ENCODE measurements at places on chromosomes 6 and 20. TPM values are rescaled to one million over a fixed set of nuclear protein-coding genes. Genes with fewer than 3 reads are reported as not detected.
A peak's percentile ranks its signal among the peaks of the same experiment; 100 is the strongest.

UST gene
- total RNA-seq = 14.0 TPM

DNA sequence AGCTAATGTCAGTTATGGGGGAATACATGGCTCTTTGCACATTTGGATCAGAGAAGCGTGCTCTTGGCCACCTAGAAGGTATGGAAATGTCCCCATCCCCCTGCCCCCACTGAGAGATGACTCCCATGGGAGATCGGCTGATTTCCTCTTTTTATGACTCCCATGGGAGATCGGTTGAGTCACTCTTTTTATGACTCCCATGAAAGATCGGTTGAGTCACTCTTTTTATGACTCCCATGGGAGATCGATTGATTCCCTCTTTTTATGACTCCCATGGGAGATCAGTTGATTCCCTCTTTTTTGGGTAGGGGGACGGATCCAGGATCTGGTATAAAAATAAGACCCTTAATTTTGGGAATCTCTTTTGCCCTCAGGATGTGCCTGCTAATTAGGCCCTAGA is 10.3 kb upstream of the TAAR9 start:
- DNase-seq = peak; percentile 63

DNA sequence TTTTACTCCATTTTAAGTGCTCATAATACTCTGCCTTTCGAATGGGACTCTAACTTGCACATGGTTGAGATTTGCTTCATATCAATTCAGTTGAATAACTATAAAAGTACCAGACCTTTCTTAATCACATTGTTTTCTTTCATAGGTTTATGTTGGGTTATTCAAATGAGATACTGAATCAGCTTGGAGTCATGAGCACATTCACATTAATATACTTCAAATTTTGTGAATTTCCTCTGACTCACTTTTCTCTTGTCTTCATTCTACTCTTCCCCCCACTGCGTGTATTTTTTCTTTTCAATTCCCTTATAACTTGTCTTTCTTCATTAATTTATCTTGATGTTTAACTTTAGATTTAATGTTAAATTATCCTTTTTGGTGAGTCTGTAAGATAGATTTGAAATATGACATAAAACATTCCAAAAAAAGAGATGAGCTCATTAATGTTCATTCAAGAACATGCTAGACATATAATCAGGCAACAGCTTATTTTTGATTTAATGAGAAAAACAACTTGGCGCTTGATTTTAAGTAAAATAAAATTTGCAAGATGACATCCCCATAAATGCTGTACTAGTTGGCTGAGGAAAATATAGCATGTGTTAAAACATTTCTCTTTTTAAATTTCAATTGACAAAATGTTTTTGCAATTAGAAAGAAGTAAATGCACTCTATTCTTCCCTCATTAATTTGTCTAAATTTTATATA is 736.0 kb downstream of the CD109 start:
- peak; percentile 29 for DNase-seq

GRCh38 chr6:77986380-77987034 is 333.7 kb downstream of the MEI4 start:
- DNase-seq = no peak

DNA sequence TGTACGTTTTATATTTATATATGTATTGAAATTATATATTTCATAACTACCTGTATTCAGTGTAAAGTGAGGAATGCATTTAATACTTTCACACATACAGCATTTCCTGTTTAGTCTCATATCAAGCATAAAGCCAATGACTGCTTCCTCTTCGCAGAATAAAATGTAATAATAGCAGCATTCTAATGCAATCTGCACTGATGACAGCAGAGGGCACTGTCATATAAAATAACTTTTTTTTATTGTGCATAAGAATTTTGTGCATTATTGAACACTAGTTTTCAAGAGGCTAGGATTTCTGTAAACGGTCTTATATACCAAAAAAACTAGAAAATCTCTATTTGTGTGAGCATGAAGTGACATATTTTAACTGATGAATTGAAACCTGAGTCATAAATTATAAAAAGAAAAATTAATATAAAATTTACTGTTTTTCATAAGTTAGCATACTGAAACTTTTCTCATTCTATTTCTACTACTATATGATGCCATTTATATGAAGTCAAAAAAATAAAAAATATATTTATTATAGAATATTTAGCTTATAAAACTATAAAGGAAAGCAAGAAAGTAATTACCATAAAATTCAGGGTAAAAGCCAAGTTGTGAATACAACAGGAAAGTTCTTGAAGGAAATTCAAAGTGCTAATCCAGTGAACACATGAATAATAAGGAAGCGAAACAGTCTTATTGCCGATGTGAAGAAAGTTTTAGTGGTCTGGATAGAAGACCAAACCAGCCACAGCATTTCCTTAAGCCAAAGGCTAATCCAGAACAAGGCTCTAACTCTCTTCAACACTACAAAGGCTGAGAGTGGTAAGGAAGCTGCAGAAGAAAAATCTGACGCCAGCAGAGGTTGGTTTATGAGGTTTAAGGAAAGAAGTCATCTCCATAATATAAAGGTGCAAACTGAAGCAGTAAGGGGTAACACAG is 36.3 kb downstream of the RNF146 start:
- DNase-seq = peak; percentile 45

DNA sequence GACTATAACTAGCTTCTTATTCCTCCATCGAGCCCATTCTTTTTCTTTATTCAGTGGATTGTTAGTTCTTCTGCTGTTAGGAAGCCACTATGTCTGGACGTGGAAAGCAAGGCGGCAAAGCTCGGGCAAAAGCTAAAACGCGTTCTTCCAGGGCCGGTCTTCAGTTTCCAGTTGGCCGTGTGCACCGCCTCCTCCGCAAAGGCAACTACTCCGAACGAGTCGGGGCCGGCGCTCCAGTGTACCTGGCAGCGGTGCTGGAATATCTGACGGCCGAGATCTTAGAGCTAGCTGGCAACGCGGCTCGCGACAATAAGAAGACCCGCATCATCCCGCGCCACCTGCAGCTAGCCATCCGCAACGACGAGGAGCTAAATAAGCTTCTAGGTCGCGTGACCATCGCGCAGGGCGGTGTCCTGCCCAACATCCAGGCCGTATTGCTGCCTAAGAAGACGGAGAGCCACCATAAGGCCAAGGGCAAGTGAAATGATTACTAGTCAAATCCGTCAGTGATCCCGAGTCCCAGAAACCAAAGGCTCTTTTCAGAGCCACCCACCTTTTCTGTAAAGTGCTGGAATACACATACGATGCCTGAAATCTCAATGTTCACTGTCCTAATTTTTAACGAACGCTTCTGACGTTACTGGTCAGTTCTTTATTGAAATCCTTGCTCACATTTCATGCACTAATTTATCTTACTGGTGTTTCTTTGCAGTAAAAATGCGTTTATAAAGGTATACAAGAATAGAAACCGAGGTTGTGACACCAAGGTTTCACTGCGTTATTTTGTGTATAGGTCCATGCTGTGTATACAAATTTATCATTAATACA is 129.9 kb downstream of the HFE start:
- DNase-seq = no peak

DNA sequence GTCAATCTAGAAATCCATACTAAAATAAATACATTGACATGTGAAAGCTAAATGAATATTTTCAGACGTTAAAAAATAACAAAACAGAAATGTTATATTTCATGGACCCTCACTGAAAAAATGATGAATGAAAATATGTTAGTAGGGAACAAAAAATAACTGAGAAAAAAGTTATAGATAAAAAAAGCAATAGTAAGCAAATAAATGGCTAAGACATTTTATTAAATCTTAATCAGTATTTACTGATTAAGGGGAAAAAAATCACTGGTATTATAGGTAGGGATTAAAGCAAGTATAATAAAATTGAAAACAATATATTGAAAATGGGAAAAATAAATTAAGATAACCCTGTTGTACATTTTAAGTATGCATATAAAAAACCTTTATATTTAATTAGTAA is 468.1 kb upstream of the MANEA start:
- DNase-seq = no peak

DNA sequence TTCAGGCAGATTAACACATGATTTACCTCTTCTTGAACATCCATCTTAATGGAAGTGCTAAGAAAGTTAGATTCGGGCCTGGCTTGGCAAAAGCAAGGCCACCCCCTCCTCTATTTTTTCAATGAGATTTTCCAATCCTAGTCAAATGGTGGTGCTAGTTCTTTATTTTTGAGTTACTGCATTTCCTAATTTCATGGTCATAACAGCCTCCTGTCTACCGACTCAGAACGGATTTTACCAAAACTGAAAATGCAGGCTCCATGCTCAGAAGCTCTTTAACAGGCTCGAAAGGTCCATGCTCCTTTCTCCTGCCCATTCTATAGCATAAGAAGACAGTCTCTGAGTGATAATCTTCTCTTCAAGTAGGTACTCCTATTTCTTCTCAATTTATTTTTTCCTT is 117.2 kb upstream of the ESR1 start:
- DNase-seq = peak; percentile 33

DNA sequence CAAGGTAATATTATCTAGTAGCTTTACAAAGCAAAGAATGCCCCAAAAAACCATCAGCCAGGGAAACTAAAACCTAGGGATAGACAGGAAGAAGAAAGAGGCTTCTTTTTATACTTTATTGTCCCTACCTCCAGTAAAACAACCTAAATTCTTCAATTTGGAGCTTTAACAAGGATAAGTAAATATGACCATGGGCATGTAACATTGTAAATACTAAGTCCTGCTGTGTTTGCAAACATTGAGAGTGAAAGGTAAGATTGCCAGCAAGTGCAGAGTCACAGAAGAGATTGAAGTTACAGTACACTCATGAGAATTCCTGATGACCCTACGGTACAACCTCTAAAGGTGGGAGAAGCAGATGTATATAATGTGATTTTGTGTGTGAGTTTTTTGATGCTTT is 117.2 kb downstream of the FOXO3 start:
- DNase-seq = no peak

- DNase-seq = no peak
Observed at GRCh38 chr6:7647504-7647903, 57.5 kb downstream of the SNRNP48 start.

DNA sequence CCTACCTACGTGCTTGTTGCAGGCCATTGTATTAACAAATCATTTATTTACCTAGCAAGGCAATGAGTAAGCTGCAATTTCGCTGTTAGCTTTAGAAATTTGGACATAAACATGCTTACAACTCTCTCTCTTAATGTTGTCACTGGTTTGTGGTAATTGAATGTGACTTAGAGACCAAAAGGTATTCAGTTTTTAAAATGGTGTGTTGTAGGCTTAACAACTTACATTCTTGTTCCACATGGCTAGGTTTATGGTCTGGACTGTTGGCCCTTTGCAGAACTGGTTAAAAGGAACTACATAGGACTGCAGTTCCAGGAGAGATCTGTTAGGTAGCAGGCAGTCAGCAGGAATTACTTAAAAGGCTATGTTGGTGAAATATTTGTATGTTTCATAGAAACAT is 10.3 kb upstream of the CTAGE9 start:
- DNase-seq = no peak

HAO1 gene
- not detected for total RNA-seq

FOXA2 gene
- 4.2 TPM for total RNA-seq

LRP11 gene
- total RNA-seq = 17.7 TPM

DNA sequence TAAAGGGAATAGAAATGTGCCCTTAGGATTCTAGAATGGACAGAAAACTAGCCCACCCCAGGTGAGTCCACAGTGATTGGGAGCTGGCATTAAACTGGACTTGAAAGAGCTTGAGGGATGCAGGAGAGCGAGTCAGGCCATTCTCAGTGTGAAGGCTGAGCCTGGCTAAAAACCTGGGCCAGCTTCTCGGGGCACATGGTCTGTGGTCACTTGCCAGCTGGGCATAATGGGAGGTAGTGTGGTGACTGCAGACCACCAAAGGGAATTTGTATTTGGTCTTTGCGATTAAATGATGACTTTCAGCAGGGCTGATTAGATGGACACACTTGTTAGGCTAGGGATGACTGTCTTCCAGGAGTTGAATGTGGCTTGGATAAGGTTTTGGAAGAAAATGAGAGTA is 71.3 kb downstream of the TULP4 start:
- DNase-seq = no peak

CD2AP gene
- 20.4 TPM for total RNA-seq
